ENCODE measurements at places on chromosomes 2 and 18.

GRCh38 chr2:234705108-234705507 lies 208.2 kb upstream of the ARL4C start:
- DNase-seq: no peak

- DNase-seq: no peak
These were observed 117.4 kb downstream of the FAM210A start for GRCh38 chr18:13608791-13609532.

DNA sequence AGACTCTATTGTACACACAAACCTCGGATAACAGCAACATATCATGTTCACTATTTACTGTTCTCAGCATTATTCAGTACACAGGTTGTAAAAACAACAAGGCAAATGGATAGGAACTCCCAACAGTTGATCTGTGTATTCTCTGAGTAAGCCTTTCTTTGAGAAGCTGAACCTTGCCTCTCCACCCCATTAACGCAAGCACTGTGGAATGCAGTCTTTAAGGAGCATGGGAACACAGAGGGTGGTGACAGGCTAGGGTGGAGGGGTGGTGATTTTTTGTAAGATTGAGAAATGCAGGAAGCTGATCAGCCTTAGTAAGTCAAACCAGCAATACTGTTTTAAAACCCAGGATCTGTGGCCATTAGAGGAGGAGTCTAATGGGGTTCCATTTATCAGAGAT lies 19.6 kb upstream of the SERPINB11 start:
- no peak for DNase-seq

- DNase-seq: no peak
These were observed 72.0 kb downstream of the DOCK10 start for GRCh38 chr2:224970311-224970710.

- DNase-seq: no peak
These were observed 92.4 kb downstream of the DYSF start for GRCh38 chr2:71545572-71546274.

DNA sequence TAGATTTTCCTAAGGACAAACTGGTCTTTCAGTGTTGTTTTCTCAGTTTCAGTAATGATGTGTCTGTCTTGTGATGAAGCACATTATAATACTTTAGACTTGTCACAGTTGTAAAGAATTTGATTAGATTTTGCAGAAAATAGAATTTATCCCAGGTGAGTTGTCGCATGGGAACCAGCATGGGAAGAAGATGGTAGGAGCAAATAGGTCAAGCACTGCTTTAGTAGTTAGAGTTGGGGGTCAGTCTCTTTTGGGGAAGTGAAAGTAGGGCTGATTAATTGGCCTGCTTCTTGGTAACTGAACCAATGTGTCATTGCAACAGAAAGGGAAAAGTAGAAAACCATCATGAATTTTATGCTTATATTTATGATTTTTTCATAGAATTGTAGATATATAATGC lies 153.2 kb upstream of the MYO3B start:
- DNase-seq: no peak

DNA sequence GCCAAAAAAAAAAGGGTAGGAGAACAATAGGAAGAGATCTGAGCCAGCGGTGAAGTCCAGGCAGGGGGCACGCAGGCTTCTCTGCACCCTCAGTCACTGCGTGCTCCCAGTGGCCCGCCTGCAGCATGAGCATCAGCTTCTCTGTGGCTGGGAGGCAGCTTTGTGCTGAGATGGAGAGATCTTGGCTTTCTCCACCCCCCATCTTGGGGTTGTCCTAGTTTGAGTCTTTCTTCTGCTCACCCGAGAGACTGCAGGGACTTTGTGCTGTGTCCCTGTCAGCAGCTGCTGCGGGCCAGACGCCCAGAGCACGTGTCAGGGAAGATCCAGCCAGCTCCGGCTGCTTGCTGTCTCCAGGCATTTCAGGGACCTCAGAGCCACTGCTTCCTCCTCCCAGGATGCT lies 20.3 kb downstream of the TRAPPC12 start:
- DNase-seq: no peak

DNA sequence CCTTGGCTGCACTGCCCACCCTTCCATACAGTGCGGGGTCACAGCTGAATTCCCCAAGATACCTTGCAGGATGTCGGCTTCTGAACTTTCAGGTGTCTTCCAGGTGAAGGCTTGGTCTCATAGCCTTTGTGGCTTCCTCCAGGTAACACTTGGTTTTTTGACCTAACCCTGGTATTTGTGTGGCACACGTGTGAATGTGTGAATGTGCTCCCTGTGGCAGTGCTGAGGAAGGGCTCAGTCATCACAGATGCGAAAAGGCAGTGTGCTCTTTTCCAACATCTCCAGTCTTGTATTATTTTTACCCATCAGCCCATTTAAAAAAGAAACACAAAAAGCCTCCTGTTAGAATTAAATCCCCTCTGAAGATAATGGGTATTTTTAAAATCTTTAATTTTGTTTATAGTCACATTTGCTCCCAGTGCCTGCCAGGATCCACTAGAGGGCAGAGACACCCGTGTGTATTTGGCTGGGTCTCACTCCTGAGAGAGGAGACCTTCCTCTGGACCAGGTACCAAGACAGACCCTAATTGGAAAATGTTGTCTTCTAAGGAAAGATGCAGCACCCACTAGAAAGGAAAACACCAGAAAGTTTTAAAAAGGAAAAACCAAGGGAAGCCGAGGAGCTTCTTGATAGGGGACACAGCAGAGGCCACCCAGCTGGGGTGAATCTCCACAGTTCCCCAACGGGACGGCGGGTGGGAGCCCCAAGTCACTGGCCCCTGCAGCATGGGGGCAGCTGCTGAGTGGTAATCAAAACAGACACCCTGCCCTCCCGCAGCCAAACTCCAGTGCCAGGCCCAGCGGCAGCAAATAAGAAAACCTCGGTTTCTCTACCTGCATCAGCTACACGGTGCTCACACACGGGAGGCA lies 27.7 kb downstream of the FAM110C start:
- DNase-seq: no peak

DNA sequence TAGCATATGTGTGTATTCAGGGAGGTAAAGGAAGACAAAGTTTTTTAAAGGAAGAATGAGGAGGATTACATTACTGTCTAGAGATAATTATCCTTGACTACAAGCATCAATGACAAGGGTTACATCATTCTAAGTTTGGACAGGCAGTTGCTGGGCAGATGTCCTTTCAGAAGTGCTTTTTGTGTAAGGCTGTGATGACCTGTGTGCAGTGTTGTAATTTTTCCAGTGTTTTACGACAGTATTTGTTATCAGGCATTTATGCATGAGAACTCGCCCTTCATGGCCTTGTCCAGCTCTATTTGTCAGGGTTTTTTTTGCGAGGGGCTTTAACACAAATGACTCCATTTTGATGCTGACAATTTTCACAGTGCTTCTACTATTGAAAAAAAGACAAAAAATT lies 658.3 kb upstream of the NXPH2 start:
- DNase-seq: no peak

DNA sequence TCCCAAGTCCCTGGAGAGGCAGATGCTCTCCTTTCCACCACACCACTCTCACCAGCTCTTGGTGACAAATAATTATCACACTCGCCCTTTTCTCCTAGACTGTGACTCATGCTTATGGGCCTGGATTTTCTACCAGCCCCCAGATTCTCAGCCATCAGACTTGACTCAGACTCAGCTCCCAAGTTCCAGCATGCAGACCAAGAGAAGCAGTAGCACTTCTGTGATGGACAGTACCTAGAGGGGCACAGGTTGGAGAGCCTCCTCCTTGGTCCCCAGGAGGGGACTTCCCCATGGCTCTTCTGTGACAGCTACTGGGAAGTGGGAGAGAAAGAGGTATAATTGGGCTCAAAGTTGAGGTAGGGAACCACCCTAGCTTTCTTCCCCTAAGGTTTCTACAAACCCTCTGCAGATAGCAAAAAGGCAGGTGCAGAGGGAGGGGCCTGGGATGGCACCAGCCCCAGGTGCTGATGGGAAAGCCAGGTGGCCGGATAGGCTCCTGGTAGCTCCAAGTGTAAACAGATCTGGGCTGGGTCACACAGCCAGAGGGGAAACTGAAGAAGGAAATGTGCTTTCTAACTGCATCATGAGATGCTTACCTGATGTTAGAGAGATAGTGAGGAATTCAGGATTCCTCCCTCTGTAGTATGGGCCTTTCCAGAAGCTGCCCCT lies 4.1 kb downstream of the TCF23 start:
- DNase-seq: no peak

DNA sequence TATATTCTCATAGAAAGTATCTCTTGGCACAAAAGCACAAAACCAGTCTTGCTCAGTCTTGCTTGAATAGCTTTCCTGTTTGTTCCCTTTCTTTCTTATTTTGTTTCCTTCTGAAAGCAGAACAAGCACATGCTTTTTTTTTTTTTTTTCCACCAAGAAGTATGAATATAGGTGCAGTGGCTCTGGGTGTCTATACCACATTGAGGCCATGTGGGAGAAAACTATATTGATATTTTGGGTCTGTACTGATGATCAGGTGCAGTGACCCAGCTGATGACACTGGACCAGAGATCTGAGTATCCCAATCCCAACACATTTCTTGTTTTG lies 28.7 kb downstream of the GEMIN6 start:
- DNase-seq: no peak

- DNase-seq: no peak
These were observed 23.1 kb downstream of the KCNG3 start for GRCh38 chr2:42470706-42471105.

DNA sequence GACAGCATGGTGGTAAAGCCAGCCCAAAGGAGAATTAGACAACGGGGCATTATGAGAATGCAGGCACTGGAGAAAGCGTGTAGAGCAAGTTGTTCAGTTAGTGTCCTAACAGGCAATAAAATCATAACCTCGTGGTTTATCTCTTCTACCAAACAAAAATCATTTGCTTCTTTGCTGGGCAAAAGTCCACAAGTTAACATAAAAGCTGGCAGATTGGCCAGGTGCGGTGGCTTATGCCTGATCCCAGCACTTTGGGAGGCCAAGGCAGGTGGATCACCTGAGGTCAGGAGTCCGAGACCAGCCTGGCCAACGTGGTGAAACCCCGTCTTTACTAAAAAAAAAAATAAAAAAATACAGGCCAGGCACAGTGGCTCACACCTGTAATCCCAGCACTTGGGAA lies 364.1 kb downstream of the SETBP1 start:
- no peak for DNase-seq

DNA sequence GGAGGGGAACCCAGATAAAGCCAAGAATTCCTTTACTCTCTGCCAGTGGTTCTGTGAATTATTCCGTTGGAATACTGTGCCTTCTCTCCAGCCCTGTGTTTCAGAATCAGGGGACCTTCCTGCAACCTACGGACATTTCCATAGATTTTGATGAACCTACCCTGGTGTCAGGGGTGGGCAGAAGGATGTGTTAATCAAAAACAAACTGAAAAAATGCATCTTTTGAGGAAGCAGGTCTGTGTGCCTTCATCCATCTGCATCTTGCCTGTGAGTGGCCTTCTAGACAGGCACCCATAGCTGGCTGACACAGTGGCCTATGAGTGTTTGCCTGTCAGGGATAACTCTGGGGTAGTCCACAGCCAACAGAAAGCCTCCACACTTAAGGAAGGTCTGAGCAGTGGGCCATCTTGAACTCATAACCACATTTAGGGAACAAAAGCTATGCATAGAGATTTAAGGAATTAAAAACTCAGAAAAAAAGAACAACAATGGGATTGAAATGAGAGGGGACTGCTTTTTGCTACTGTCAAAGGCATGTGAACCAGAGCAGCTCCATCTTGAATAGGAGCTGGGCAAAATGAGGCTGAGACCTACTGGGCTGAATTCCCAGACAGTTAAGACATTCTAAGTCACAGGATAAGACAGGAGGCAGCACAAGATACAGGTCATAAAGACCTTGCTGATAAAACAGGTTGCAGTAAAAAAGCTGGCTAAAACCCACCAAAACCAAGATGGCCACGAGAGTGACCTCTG lies 45.9 kb upstream of the ITGA6 start:
- DNase-seq: no peak

DNA sequence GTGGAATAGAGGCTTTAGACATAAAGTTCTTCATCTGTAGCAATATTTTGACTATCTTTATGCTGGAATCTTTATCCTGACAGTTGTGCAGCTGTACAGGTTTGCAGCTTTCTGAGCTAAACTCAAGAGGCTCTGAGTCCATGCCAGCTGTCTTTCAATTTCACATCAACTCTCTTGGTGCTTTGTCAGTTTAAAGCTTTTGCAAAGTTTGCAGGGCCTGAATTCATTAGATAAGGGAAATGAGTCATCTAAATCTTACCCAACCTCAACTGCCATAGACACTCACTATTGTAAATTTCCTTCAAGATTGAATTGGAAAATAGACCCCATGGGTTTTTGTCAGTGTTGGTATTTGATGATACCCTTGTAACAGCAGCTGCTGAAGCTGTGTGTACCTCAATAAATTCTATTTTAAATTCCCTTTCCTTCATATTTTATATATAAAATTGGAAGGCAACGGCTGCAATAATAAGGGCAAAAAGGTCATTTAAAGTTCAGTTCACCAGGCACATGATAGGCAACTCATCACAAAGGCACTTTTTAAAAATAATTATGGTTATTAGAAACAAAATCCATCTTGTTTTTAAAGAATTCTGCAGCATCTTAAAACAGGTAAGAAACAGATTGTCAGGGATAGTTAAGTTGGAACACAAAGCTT lies 169.9 kb upstream of the SLC39A10 start:
- no peak for DNase-seq

DNA sequence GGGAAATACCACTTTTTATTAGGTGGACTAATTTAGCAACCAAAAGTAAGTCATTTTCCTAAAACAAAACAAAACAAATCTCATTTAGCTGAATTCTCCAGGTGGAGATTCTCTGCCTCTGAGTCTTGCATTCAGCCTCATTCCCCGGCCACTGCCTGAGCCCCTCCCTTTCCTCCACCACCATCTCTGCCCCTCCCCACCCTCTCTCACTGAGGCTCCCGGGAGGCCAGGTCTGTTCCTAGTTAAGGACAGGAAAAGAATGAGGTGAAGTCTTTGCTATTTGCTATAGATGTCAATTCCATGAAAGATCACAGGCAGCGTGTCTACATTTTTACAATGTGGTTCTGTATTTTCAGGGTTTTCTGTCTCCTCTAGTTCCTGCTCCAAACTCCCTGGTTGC lies 83.0 kb upstream of the SOX11 start:
- DNase-seq: no peak

DNA sequence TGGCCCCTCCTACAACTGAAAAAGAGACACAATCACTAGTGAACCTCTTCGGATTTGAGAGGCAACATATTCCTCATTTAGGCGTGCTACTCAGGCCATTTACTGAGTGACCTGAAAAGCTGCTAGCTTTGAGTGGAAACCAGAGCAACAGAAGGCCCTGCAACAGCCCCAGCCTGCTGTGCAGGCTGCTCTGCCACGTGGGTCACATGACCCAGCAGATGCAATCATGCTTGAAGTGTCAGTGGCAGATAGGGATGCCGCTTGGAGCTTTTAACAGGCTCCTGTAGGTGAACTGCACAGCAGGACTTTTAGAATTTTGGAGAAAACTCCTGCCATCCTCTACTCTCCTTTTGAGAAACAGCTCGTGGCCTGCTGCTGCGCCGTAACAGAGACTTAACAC lies 578.6 kb upstream of the RAB6C start:
- DNase-seq: no peak

GRCh38 chr2:168277276-168277675 lies 29.9 kb upstream of the STK39 start:
- DNase-seq: no peak

GRCh38 chr18:44539926-44540325 lies 140.8 kb upstream of the SETBP1 start:
- no peak for DNase-seq

All from stimulated activated CD4-positive, alpha-beta T cell treated with anti-CD3 and anti-CD28 coated beads, Interleukin-15, amount 100 ng/mL, for 1 hour (primary cell).